ENCODE measurements at places on chromosomes 6 and 20. TPM values are rescaled to one million over a fixed set of nuclear protein-coding genes. Genes with fewer than 3 reads are reported as not detected.

SRSF12 gene
- 0.54 TPM for total RNA-seq

NCOA6 gene
- total RNA-seq = 8.7 TPM

POM121L2 gene
- total RNA-seq = not detected

OLIG3 gene
- not detected for total RNA-seq

SYNE1 gene
- total RNA-seq = 22.6 TPM

VSX1 gene
- not detected for total RNA-seq

SLC32A1 gene
- total RNA-seq = not detected

ANGPT4 gene
- not detected for total RNA-seq

SH3BGRL2 gene
- total RNA-seq = 2.0 TPM
